Smooth muscle cell of the pulmonary artery (primary cell): ENCODE measurements at places on chromosomes 2 and 18. TPM values are rescaled to one million over a fixed set of nuclear protein-coding genes. Genes with fewer than 3 reads are reported as not detected.

The TMEM17 gene
- total RNA-seq = 1.8 and 2.6 TPM in 2 replicates

The ARHGAP28 gene
- 0.03 and 7.2 TPM in 2 replicates for total RNA-seq

The TANC1 gene
- 40.1 and 44.3 TPM in 2 replicates for total RNA-seq

The GPR45 gene
- not detected in 2 replicates for total RNA-seq

The ADCY3 gene
- total RNA-seq = 112 and 115 TPM in 2 replicates

The TRIM43 gene
- total RNA-seq = not detected in 2 replicates

The TOGARAM2 gene
- under 0.01 and 0.03 TPM in 2 replicates for total RNA-seq

The LRRC30 gene
- not detected in 2 replicates for total RNA-seq

The ASB18 gene
- total RNA-seq = not detected in 2 replicates

The NYAP2 gene
- not detected in 2 replicates for total RNA-seq

The ABHD1 gene
- 0.13 and 0.20 TPM in 2 replicates for total RNA-seq

The SIX2 gene
- total RNA-seq = 3.9 and 6.2 TPM in 2 replicates

The NAT8 gene
- total RNA-seq = not detected in 2 replicates

The GCG gene
- not detected in 2 replicates for total RNA-seq

The SOX11 gene
- 0.03 and 0.52 TPM in 2 replicates for total RNA-seq

The MRPL33 gene
- total RNA-seq = 53.1 and 67.6 TPM in 2 replicates

The TLX2 gene
- not detected in 2 replicates for total RNA-seq

The NT5DC4 gene
- total RNA-seq = 0.33 TPM in 1 of 2 replicates, not detected in the other

The MERTK gene
- 0.69 and 0.91 TPM in 2 replicates for total RNA-seq

The CERKL gene
- total RNA-seq = not detected in 2 replicates

The ACVR2A gene
- total RNA-seq = 7.9 and 8.9 TPM in 2 replicates

The UGT1A8 gene
- total RNA-seq = 0.17 TPM in 1 of 2 replicates, not detected in the other

The VWC2L gene
- not detected in 2 replicates for total RNA-seq

The VIT gene
- total RNA-seq = 2.0 and 8.9 TPM in 2 replicates

The CRYBA2 gene
- total RNA-seq = not detected in 2 replicates

The CYBRD1 gene
- 265 and 312 TPM in 2 replicates for total RNA-seq

The INO80D gene
- 9.0 and 9.6 TPM in 2 replicates for total RNA-seq

The CAVIN2 gene
- 10.9 and 26.8 TPM in 2 replicates for total RNA-seq

The CHRND gene
- not detected in 2 replicates for total RNA-seq

The GRB14 gene
- 4.1 and 10.4 TPM in 2 replicates for total RNA-seq

The IL36G gene
- total RNA-seq = not detected in 2 replicates

The ALPP gene
- total RNA-seq = not detected in 2 replicates

The PLEKHH2 gene
- total RNA-seq = 1.7 and 8.9 TPM in 2 replicates

The MRO gene
- 0.07 and 0.20 TPM in 2 replicates for total RNA-seq

The CNTNAP5 gene
- not detected in 2 replicates for total RNA-seq

The DNAJC5G gene
- total RNA-seq = not detected in 2 replicates

The NLRC4 gene
- 0.03 TPM in 1 of 2 replicates, not detected in the other for total RNA-seq

The LAMA1 gene
- total RNA-seq = 5.4 and 92.5 TPM in 2 replicates

The MAP4K4 gene
- 174 and 251 TPM in 2 replicates for total RNA-seq

The DUSP2 gene
- total RNA-seq = 2.3 and 2.9 TPM in 2 replicates

The PROKR1 gene
- total RNA-seq = not detected in 2 replicates

The PDCD1 gene
- total RNA-seq = not detected in 2 replicates

The C1GALT1C1L gene
- total RNA-seq = 0.20 and 1.2 TPM in 2 replicates

The POMC gene
- total RNA-seq = 1.2 and 2.0 TPM in 2 replicates

The MYCN gene
- 0.07 TPM in 1 of 2 replicates, not detected in the other for total RNA-seq

The MEP1B gene
- 0.07 TPM in 1 of 2 replicates, not detected in the other for total RNA-seq

The RPRM gene
- total RNA-seq = not detected in 2 replicates

The GTF2A1L gene
- total RNA-seq = 1.4 and 3.8 TPM in 2 replicates

The CRYGA gene
- total RNA-seq = not detected in 2 replicates

The MAPK4 gene
- under 0.01 TPM in 1 of 2 replicates, not detected in the other for total RNA-seq

The SLC5A7 gene
- total RNA-seq = not detected in 2 replicates

The PPP1R1C gene
- total RNA-seq = 0.07 TPM in 1 of 2 replicates, not detected in the other

The GMPPA gene
- 60.6 and 64.6 TPM in 2 replicates for total RNA-seq
